Activated T-helper 1 cell treated with Interleukin-2 at 50 U/mL for 16 hours (primary cell): ENCODE measurements at places on chromosomes 2 and 18.

- no peak for DNase-seq
These were observed 487.2 kb downstream of the BCL11A start for GRCh38 chr2:60066096-60066839.

DNA sequence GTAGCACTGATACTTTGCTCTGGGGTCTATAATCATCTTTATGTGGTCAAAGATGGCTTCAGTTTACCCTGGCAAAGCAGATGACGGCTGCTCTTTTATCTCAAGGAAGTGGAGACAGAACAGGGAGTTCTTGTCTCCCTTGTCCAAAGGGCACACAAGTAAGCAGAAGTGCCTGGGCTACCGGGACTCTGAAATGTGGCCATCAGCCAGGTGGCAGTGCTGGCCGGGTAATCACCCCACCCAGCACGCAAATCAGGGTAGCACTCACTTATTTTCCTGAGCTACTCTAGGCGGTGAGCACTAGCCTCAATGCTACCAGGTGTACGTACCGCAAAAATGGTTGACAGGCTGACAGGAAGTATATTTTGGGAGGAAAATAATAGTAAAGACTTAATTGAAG lies 119.7 kb upstream of the ETAA1 start:
- no peak for DNase-seq

DNA sequence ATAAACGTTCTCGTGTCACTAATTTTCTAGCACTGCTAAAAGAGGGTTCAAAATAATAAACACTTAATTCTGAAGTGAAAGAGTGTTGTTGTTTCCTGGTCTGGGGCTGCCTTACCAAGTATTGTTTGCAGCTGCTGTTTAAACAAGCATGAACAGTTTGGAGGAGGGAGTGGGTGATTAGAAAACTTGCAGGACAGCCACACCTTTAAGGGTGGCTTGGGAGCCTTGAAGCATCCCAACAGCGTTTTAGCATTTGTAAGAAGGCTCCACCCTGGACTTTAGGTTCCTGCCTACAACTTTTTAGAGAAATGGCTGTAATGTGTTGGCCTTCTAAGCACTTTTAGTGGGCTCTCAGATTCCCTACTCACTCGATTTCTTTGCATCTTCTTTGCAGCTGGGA lies 371.6 kb downstream of the TGIF1 start:
- DNase-seq, result no peak

- no peak for DNase-seq
These were observed 20.5 kb upstream of the RPL37A start for GRCh38 chr2:216478151-216478550.

DNA sequence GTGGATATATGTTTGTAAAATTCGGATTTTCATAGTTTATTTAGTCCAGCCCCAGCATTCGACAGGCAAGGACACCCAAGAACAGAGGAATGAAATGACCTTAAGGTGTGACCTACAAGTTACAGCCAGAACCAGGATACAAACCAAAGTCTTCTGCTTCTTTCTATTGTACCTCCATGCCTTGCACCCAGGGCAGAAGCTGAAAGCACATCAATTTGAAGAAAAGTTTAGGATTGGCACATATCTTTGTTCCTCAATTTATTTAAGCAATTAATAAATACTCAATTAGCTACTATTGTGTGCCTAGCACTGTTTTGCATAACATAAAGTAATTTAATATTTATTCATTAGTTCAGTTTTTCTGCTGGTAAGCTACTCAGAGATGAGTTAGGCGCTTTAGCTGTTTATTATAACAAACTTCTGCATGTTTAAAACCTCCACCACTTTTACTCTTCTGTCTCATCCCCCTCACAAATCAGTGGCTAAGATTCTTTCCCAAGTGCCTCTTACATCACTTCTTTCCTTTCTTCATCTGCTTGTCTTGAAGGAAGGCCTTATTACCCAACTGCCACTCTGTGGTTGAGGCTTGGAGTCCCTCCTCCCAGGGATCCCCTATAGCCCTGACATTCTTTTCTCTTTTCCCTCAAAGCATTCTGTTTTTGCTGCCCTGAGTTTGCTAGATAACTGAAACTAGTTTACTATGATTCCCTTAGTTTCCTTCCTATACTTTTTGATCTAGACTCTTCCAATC lies 37.1 kb upstream of the DARS1 start:
- no peak for DNase-seq

GRCh38 chr2:50476174-50476573 lies 555.8 kb downstream of the NRXN1 start:
- no peak for DNase-seq

DNA sequence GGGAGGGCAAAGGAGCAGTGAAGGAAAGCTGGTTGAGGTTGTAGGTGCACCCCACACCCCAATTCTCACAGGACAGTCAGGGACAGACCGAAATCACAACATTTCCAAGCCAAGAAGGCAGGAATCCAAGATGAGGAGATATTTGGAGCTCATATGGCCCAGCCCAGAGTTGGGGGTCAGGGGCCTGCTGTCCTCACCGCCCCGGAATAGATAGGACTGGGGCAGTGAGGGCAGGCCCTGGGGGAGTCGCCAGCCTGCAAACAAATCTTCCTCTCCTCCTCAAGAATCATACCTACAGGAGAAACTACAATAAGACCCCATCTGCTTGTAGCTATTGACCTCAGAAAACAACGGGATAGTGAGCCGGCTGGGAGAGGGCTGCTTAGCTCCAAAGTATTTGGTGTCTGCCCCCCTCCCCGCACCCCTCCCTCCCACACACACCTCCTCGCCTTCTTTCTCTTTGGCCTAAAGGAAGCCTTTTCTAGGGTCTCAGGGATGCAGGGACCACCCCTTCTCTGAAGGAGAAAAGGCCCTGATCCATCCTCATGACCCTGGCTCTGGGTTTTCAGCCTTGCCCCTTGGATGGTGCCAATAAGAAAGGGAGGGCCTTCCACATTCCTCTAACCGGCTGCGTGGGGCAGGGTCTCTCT lies 3.8 kb downstream of the EN1 start:
- no peak for DNase-seq

GRCh38 chr18:58694720-58695468 lies 23.6 kb downstream of the MALT1 start:
- no peak for DNase-seq

DNA sequence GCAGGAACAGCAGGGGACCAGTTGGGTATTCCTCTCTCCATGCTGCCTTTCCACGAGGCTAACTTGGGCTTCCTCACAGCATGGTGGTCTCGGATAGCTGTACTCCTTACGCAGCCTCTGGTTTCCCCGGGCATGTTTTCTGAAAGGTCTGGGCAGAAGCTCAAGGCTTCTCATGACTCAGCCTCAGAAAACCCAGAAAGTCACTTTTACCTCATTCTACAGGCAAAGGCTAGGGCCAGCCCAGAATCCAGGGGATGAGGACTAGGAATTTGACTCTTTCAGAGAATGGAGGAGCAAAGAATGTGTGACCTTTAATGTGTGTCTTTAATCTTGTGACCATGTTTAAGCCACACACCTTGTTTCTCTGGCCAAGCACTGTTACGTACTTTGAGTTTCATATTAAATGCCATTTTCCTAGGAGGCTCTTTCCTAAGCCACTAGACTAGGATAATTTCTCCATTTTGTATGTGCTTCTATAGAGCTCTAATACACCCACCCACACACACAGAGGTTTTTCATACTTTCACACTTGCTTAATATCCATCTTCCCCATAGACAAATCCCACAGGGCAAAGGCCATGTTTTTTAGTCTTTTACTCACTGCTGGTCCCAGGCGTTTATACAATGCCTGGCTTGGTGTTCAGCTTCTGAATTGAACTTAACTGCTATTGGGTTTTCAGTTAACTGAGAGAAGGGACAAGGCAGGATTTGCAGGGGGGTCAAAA lies 77.3 kb downstream of the LONRF2 start:
- no peak for DNase-seq

GRCh38 chr2:201413143-201413542 lies 38.1 kb downstream of the TRAK2 start:
- no peak for DNase-seq

- DNase-seq, result no peak
These were observed 709 bp downstream of the RAB27B start for GRCh38 chr18:54828986-54829385.

DNA sequence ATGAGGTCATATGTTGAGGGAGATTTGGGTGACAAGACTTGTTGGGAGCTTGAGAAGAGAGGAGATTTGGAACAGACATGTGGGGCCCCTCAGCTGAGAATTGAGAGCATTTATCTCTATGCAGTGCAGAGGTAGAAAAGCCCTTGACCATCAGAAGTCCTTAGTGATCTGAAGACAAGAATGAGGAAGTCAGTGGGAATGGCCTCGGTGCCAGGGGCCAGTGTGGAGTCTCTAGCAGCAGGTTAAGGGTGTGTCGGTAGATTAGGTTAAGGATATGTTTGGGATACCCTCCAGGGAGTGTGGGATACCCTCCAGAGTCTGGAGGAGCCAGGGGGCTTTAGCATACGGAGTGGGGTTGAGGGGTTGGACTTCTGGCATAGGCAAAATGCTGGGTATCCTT lies 41.6 kb downstream of the FBXO48 start:
- no peak for DNase-seq

DNA sequence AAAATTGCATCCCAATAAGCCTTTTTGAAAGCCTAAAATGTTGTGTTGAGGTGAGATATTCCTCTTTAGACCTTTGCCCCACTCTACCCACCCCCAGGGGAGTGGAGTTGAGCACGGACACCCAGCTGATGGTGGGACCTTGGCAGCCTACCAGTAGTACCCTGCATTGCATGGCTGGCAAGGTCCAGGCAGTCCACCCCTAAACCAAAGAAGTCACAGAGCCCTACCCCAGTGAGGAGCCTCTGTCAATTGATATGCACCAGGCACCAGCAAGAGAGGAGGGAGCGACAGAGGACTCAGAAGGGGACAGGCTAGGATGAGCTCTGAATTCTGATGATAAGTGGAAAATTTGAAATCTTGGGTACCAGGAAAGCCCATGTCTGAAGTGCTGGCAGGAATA lies 38.6 kb downstream of the MARCO start:
- no peak for DNase-seq

DNA sequence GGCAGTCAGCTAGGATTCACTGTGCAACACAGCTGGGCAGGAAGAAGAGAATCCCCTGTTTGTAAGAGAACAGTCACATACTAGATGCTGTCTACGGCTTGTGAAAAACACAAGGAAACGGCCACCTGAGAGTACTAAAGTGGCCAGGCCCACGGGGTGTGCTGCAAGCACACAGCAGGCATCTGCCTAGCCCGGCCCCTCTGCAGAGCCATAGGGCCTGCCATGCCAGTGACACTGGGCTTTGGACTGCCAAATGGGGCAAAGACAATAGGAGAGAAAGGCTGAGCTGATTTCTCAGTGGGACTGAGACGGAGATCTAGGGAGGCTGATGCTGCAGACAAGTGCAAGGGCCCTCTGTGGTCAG lies 10.3 kb downstream of the TUBB6 start:
- no peak for DNase-seq

DNA sequence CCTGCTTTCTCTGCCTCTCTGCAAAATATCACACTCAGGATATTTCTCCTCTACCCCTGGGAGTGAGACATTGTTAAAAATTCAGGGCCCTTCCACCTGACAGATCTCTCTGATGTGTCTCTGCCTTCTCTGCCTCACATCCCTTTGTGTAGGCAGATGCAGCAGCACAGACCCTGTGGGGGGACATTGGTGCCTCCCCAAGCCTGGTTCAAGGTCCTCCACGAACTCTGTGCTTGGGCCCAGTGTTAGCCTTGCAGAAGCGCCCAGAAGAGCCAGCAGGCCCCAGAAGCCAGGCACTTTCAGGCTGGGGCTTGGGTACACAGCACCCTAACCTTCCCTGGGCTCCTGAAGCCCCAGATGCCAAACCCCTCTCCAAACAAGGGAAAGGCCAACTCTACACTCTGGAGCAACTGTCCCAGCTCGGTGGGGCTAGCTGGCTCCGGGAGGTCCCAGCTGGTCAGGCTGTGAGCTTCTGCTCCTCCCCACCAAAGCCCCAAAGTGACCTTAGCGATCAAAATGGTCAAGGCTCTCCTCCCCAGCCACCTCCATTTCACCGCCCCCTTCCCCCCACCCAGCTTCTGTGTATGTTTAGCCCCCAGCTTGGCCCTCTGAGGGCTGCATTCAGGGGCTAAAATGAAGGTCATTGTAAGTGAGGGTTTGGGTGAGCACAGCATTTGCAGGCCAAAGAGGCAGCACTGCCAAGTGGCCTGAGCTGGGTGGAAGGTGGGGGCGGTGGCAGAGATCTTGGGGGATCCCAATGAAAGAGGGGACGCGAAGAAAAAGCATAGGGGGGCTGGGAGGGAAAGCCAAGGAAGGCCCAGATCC lies 2.6 kb downstream of the HOXD9 start:
- no peak for DNase-seq

DNA sequence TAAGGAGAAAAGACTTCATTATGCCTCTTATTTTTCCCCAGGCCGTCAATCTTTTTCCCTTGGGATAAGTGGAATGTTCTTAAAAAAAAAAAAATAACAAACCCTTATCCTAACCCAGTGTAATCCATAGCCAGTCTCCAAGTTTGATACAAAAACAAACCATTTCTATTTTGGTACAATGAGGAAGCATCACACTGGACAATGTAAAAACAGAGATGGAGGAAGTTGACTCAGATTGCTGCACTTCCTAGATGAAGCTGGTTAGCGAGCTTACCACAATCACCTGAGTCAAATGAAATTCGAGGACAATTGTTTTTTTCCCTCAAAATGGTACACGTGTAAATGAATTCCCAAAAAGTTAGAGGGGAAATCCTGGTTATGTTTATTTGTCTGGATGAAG lies 259.7 kb downstream of the TCF4 start:
- DNase-seq, result no peak

- DNase-seq, result no peak
These were observed 151.6 kb downstream of the NRP2 start for GRCh38 chr2:205833864-205834263.

- no peak for DNase-seq
These were observed 154.0 kb downstream of the SPP2 start for GRCh38 chr2:234204480-234204879.

GRCh38 chr2:82636402-82637020 lies 1822.6 kb downstream of the SUCLG1 start:
- DNase-seq, result no peak

GRCh38 chr2:263774-264492 lies at the start of gene SH3YL1:
TSS of gene SH3YL1 (minus strand) at chr2:264032. CDS start at chr2:263984, 48 bp downstream.
- DNase-seq, result peak; percentile 47

DNA sequence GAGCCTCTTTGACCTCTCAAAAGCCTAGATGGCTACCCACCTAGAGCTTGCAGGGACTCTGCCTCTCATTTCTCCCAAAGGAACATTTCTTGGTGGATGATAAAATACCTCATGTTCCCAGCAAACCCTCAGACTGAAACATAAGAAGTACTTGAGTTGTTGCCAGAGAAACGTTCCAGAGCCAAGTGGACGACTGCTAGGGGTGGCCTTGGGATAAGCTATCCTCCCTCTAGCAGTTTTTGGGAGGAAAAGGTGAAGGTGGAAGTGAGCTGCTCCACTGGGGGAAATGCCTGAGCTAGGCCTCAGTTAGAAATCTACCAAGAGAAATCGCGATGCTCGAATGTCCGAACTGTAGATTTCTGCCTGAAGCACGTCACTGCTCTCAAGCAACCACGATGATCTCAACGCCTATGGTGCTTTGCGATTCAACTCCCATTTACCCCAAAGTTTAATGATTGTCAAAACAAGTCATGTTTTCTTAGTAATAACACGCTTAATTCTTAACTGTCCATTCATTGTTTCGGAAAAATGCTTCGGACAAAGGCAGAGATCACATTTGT lies 91.5 kb downstream of the CCBE1 start:
- DNase-seq, result no peak

GRCh38 chr2:190982262-190983034 lies 31.5 kb downstream of the STAT1 start:
- DNase-seq, result no peak

- no peak for DNase-seq
These were observed 127.6 kb upstream of the TANK start for GRCh38 chr2:161032635-161033034.

GRCh38 chr2:3127710-3128109 lies 249.9 kb downstream of the EIPR1 start:
- DNase-seq, result no peak
